Muscle of back (tissue), 13 donors: ENCODE measurements at places on chromosomes 3 and 15.

GRCh38 chr3:12868039-12869034 lies 27.0 kb upstream of the RPL32 start:
- peak; percentile 90 for DNase-seq

- no peak for DNase-seq
Observed at GRCh38 chr3:105960381-105960780, 91.6 kb upstream of the CBLB start.

GRCh38 chr3:184954251-184954650 lies 142.3 kb downstream of the VPS8 start:
- no peak for DNase-seq

GRCh38 chr15:63663906-63664305 lies 66.7 kb downstream of the FBXL22 start:
- DNase-seq: no peak

DNA sequence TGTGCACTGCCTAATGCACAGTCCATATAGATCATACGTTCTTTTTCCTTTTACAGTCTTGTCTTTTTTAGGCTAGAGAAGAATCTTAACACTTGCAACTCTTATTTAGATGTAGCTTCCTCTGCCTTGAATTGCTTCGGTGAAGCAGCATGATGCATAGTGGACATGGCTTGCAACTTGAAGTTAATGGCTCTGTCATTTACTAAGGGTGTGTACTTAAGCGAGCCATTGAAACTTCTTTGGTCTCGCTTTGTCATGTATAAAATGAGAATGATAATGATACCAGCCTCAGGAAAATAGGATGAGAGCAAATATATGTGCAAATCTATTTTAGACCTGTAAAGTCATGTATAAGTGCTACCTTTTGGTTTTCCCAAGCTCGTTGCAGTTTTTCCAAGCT lies 147.4 kb downstream of the GHSR start:
- no peak for DNase-seq
